Sigmoid colon (tissue), 7 donors: ENCODE measurements at places on chromosomes 7 and 10. TPM values are rescaled to one million over a fixed set of nuclear protein-coding genes. Genes with fewer than 3 reads are reported as not detected.

DNA sequence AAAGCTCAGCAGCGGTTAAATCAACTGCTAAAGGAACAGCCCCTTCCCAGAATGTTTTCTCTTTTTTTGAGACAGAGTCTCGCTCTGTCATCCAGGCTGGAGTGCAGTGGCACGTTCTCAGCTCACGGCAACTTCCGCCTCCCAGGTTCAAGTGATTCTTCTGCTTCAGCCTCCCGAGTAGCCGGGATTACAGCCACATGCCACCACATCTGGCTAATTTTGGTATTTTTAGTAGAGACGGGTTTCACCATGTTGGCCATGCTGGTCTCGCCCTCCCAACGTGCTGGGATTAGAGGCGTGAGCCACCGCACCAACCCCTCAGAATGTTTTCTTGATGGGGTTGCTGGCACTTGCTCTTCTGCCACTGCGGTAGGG lies 59.8 kb upstream of the IL6 start:
- DNase-seq = no peak
- H3K4me1 ChIP-seq = no peaks in the 10 kb centered on the region

DNA sequence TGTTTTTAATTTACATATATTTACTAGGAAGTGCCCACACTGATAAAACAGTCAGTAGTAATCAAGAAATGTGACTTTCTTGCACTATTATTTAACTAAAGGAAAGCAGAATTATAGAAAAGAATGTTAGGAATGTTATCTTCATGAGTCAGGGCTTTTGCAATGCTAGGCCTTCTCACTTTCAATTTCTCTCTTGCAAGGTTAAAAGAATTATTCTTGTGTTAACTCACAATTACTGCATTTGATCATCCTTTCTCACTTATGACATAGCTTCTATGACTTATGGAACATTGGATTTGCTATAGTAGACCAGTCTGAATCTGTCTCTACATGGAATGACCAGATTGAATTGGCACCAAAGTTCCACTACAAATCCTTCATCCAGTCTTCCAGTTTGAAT lies 192.4 kb downstream of the SDK1 start:
- no peaks in the 10 kb centered on the region for H3K4me1 ChIP-seq
- H3K27me3 ChIP-seq = no peaks in the 10 kb centered on the region
- H3K27ac ChIP-seq = no peak overlapping the region
- no peak overlapping the region for H3K4me3 ChIP-seq
- no peaks in the 10 kb centered on the region for H3K36me3 ChIP-seq

DNA sequence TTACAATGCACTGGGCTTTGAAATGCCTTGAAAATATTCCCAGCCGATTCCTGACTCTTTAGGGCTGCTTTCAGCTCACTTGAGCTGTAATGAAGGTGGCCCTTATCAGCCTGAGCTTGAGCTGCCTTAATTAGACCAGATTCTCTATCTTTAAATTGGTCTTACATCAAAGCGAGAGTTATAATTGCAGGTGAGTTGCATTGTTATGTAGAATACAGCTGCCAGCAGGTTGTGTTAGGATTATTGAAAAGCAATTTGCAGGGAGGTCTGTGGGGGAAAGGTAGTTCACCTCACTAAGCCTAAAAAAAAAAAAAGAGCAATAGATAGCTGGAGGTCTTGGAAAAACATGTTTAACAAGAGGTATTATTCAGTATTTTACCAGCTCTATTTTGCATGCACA lies 142.2 kb upstream of the HABP2 start:
- no peak for DNase-seq
- H3K4me3 ChIP-seq = no peak overlapping the region
- H3K36me3 ChIP-seq = no peaks in the 10 kb centered on the region
- no peaks in the 10 kb centered on the region for H3K27me3 ChIP-seq

- no peak overlapping the region for H3K4me3 ChIP-seq
- DNase-seq = no peak
- peak overlapping the region; percentile 49 for H3K27ac ChIP-seq
- no peaks in the 10 kb centered on the region for H3K27me3 ChIP-seq
These were observed 21.0 kb upstream of the EIF5AL1 start for GRCh38 chr10:79491143-79491835.

DNA sequence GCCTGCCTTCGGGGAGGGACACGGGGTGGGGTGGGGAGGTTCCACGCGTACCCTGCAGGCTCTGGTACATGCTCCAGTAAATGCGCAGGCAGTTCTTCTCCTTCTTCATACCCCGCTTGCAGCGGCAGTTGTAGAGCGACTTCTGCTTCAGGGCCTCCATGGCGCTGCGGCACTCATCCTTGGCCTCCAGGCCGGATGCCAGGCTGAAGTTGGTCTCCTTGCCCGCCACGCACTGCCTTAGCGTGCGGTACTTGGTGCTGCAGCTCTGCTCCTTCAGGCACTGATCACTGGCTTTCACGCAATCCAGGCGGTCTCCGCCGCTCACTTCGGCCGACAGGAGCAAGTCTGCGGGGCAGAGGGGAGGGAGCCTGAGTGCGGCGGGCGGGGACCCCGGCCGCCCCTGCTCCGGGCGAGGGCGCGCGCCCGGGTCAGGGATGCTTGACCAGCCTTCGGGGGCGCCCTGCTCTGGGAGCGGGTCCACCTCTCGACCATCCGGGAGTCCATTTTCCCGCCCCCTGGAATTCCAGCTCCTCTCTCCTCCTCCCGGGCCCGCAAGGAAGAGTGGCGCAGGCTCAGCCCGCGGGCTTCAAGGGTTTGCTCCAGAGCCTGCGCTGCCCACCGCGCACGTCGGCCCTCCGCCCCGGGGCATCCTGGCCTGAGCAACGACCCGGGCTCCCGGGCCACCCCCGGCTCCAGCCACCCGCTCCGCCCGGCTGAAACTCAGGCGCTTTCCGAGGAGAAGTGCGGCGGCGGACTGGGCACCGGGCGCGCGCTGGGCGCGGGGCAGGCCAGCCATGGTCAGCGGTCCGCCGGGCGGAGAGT lies 2.0 kb downstream of the GFRA1 start:
- no peaks in the 10 kb centered on the region for H3K36me3 ChIP-seq
- H3K27ac ChIP-seq = peak overlapping the region; percentile 75
- H3K4me3 ChIP-seq = peak overlapping the region; percentile 59
- peaks cover 45% of the 10 kb centered on the region for H3K4me1 ChIP-seq
- DNase-seq = peak; percentile 82

Gene LEP
- total RNA-seq = 1.4 TPM

Gene WEE2
- total RNA-seq = not detected

- no peaks in the 10 kb centered on the region for H3K27me3 ChIP-seq
- no peak for DNase-seq
- H3K4me1 ChIP-seq = peaks cover 61% of the 10 kb centered on the region
- H3K27ac ChIP-seq = peak overlapping the region; percentile 87
- H3K36me3 ChIP-seq = peaks cover 47% of the 10 kb centered on the region
These were observed 20.4 kb downstream of the DNAJB12 start for GRCh38 chr10:72334196-72334824.

Gene LRRN3
- 0.49 TPM for total RNA-seq

- DNase-seq = no peak
- H3K36me3 ChIP-seq = no peaks in the 10 kb centered on the region
- no peak overlapping the region for H3K27ac ChIP-seq
- no peaks in the 10 kb centered on the region for H3K27me3 ChIP-seq
These were observed 583.2 kb downstream of the GATA3 start for GRCh38 chr10:8637640-8638039.

GRCh38 chr7:16734148-16734726 lies 19.3 kb upstream of the TSPAN13 start:
- H3K36me3 ChIP-seq = no peaks in the 10 kb centered on the region
- H3K4me3 ChIP-seq = no peak overlapping the region
- H3K27me3 ChIP-seq = no peaks in the 10 kb centered on the region
- H3K4me1 ChIP-seq = no peaks in the 10 kb centered on the region

Gene CLDN12
- total RNA-seq = 22.3 TPM

DNA sequence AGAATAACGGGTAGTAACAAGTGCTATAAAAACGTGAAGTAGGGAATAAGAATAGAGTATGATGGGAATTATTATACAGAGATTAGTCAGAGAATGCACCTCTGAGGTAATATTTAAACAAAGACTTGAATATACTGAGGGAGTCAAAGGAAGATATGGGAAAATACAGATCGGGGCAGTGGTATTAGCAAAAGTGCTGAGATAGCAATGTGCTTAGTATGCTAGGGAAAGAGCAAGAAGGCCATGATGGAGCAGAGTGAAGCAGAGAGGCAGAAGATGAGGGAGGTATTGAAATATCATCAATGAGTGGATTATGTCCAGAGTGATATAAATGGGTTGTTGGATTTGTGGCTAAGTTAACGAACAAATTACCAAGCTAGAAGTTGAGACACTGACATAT lies 96.5 kb upstream of the GPR22 start:
- H3K27ac ChIP-seq = no peak overlapping the region
- DNase-seq = no peak
- no peaks in the 10 kb centered on the region for H3K36me3 ChIP-seq
- no peak overlapping the region for H3K4me3 ChIP-seq
- no peaks in the 10 kb centered on the region for H3K27me3 ChIP-seq

GRCh38 chr7:93626869-93627268 lies 52.3 kb upstream of the CALCR start:
- no peak overlapping the region for H3K4me3 ChIP-seq
- H3K4me1 ChIP-seq = no peaks in the 10 kb centered on the region
- DNase-seq = no peak

GRCh38 chr10:21329995-21330627 lies 195.4 kb downstream of the SKIDA1 start:
- no peak overlapping the region for H3K4me3 ChIP-seq
- no peaks in the 10 kb centered on the region for H3K36me3 ChIP-seq
- DNase-seq = no peak

DNA sequence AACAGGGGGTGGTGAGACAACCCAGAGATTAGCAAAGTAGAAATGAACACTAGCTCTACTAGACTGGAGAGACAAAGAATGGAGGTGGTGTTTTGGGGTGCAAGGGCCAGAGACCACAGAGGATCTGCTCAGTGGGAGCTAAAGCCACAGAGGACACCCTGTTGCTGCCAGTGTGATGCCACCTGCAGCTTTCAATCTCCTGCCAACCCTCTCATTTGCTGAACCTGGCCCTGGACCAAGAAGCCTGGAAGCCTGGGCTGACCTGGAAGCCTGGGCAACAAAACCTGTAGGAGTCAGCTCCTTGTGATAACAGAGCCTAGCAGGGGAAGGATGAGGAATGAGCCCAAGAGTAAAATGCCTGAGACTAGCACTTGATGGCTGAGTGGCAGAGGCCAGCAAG lies 81.1 kb upstream of the ADO start:
- no peaks in the 10 kb centered on the region for H3K4me1 ChIP-seq
- no peak overlapping the region for H3K27ac ChIP-seq
- no peak overlapping the region for H3K4me3 ChIP-seq
- no peaks in the 10 kb centered on the region for H3K27me3 ChIP-seq
- no peak for DNase-seq

GRCh38 chr7:128872394-128872824 lies 9.8 kb downstream of the ATP6V1F start:
- no peak overlapping the region for H3K27ac ChIP-seq
- no peaks in the 10 kb centered on the region for H3K36me3 ChIP-seq
- H3K4me1 ChIP-seq = peaks cover 20% of the 10 kb centered on the region
- no peak for DNase-seq
- H3K27me3 ChIP-seq = no peaks in the 10 kb centered on the region

Gene TDRD1
- not detected for total RNA-seq

DNA sequence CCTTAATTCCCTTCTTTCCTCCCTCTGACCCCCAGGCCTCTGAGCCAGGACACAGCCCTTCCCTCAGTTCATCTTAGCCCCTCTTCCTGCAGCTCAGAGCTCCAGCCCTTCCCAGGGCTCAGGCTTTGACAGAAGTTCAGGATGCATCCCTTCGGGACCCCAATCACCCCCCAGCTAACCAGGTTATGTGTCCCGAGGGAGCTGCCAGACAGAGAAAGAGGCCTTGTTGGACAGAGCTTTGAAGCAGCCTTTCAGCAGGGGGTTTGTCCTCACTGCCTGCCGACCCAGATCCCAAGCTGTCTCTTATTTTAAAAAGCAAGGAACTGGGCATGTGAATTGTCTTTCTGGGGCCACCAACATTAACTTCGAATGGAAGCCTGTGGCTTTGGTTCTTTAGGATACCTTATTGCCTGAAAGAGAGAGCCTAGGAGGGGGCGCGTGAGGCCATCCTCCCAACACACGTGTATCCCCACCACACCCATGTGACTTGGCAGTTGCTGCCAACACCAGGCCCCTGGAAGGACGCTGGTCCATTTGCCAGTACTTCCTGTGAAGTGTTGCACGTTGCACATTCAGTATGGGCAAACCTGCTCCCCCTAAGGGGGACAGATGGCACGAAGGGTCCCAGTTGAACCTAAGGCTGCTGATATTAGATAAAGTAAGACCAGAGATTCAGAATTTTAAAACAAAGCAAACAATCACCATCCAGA lies 858 bp downstream of the CCDC136 start:
- H3K36me3 ChIP-seq = no peaks in the 10 kb centered on the region
- H3K27ac ChIP-seq = peak overlapping the region; percentile 86
- peak; percentile 78 for DNase-seq
- H3K4me1 ChIP-seq = no peaks in the 10 kb centered on the region
- H3K27me3 ChIP-seq = no peaks in the 10 kb centered on the region

Gene HNRNPF
- 101 TPM for total RNA-seq

GRCh38 chr7:139776486-139777132 lies 1.2 kb downstream of the HIPK2 start:
- H3K27me3 ChIP-seq = no peaks in the 10 kb centered on the region
- peak overlapping the region; percentile 93 for H3K27ac ChIP-seq
- H3K4me3 ChIP-seq = peak overlapping the region; percentile 90
- DNase-seq = no peak

Gene CPN1
- not detected for total RNA-seq
